ENCODE measurements at places on chromosomes 3 and 15.

GRCh38 chr3:117848606-117849005 is 1139.0 kb downstream of the TUSC7 start:
- no peak for DNase-seq

- no peak for DNase-seq
Measured at GRCh38 chr3:142549986-142550385, 28.5 kb downstream of the ATR start.

DNA sequence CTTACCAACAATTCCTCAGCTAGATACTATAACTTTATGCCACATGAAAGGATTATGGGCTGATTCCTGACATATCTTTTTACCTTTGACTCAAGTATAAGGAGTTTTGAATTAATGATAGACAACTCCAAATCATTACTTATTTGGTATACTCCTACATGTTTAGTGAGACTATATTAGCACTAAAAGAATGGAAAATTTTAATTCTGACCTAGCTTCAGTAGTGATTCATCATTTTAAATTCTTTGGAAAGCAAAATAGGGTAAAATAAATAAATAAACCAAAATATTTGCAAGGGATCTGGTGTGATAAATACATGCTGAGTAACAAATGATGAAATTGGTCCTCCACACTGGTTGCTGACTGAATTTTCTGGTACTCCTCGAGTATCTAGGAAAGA is 42.3 kb upstream of the VGLL3 start:
- no peak for DNase-seq

DNA sequence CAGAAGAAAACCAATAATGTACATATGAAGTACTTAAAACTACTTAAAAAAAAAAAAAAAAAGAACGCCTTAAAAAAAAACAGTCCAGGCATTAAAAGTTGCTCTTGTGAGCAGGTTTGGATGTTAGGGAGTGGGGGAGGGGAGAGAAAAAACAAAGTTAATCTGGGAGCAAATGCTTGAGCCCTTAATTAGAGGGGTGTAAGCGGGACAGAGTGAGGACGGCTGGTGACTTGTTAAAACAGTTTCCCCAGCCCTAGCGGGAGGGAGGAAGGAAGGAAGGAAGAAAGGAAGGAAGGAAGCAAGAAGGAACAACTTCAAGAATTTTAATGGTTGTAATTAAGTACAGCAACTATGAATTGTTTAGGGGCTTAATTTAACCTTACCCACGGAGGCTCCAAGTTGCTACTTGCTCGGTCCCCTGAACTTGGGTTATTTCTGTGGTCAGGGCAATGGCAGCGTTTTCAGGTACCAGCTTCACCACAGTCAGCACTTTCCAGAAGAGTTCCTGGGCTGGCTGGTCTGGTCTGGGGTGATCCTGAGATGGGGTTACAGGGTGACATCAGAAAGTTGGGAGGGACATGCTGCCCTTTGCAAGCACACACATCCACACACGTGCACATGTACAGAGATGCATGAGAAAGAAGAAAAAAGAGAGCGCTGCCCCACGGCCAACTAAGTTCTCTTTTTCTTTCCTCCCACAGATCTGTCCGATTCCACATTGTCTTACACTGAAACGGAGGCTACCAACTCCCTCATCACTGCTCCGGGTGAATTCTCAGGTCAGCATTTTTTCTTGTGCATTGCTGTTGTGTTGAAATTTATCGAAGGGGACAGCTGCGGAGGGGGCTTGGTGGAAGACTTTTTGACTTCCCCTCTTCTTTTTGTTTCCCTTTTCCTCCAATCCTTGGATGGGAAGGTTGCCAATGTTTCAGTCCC is 14.0 kb downstream of the SMAD6 start:
- DNase-seq, result no peak

DNA sequence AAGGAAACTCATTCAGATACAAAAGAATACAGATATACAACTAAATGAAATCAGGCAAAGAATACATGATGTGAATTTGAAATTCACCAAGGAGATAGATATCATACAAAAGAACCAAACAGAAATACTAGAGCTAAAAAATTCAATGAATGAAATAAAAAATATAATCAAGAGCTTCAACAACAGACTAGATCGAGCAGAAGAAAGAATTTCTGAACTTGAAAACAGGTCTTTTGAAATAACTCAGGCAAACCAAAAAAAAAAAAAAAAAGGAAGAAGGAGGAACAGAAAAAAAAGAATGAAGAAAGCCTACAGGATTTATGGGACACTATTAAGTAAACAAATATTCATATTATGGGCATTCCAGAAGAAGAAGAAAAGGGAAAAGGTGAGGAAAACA is 137.8 kb downstream of the DMXL2 start:
- DNase-seq, result no peak

All from T follicular helper cell (primary cell).